ENCODE measurements at places on chromosomes 2 and 18.

DNA sequence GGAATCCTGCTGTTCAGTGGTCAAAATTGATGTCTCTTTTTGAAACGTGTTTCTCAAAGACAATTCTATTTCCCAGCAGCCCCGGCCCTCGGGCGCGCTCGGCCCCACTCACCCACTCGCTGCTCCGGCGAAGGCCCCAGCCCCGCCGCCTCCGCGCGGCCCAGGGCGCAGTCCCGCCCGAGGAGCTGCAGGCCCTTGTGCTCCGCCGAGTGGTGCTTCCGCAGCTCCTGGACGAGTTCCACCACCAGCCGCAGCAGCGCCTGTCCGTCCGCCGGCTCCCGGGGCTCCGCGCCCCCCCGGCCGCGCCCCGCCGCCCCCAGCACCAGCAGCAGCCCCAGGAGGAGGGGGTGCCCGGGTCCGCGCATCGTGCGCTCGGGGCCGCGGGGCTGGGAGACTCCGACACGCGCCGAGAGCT lies 413 bp downstream of the ALKAL2 start:
- DNase-seq = no peak

GRCh38 chr2:199870581-199870980 lies 19.6 kb upstream of the FTCDNL1 start:
- no peak for DNase-seq

DNA sequence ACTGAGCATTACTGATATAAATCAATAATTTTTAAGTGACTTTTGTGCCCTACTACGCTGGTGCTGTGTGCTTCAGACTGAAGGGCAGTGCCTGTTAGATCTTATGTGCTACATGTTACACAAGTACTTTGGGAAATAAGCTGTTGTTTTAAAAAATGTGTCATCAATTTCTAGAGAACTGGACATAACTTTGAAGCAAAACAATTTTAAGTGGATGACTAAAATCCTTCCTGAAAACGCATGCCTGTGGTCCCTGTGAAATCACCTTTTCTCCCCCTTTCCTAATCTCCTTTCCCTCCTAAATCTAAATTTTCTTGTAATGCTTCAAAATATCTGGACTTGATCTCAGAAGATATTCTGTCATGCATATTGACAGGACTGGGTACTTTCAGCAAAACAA lies 7.1 kb upstream of the IL1RL1 start:
- DNase-seq = no peak

GRCh38 chr18:49021433-49022129 lies 70.8 kb upstream of the SMAD7 start:
- DNase-seq = no peak

DNA sequence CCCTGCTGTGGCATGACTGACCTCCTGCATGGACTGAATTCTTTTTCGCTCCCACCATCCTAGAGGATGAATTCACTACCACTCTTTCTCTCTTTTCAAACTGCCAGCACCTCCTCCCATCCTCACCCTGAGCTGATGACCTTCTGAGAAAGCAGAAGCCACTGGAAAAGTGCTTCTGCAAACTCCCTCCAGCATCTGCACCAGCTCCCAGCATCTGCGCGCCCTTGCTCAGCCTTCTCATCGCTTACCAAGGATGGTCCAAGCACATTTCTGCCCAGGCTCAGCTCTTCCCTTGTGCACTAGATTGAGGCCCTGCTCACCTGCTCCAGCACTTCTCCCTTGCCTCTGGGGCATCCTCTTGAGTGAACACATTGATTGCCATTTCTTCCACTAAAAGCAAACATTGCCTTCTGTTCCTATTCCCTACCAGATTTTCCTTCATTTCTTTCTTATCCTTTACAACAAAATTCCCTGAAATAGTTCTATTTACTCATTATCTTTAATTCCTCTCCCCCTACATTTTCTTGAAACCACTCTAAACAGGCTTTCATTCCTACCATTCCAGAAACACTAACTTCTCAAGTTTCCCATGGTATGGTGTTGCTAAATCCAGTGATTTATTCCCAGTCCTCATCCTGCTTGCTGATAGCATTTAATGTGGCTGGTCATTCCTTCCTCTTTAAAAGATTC lies 42.7 kb upstream of the IL1RL1 start:
- no peak for DNase-seq

- DNase-seq = no peak
Observed at GRCh38 chr18:21525916-21526315, 74.6 kb downstream of the ESCO1 start.

DNA sequence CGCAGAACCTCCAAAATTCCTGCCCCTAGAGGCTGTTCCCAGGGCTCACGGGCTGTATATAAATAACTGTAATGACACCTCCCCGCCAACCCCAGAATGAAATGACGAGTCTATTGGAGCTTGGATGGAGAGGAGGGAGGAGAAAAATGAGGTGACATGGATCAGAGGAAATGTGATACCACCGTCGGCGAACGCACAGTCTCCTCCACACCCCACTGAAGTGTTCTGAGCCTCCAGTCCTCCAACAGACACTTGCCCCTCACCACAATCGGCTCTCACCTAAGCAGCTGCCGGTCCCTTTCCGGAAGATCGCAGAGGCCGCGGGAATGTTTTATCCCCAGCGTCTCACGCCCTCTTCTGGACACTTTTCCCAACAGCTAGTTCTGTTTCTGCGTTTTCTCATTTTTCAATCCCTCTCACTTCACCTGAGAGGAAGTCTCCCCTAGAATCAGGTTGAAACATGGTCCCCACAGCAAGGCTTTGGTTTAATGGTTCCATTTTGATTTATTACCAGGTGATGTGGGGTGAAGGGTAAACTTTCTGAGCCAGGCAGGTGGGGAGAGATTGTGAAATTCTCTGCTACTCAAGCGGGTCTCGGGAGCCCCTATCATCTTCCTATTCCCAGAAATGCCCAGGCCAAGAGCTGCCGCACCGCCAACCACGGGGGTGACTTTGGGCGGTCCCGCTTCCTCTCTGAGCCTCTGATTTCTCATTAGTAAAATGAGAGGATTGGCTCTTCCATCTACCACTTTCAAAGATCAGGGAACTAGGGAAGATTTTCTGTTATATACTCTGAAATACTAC lies 9.1 kb upstream of the MYO5B start:
- DNase-seq = peak; percentile 29

GRCh38 chr2:6167592-6168138 lies 475.5 kb downstream of the SOX11 start:
- DNase-seq = no peak

- DNase-seq = no peak
Observed at GRCh38 chr18:28002841-28003240, 174.1 kb downstream of the CDH2 start.

DNA sequence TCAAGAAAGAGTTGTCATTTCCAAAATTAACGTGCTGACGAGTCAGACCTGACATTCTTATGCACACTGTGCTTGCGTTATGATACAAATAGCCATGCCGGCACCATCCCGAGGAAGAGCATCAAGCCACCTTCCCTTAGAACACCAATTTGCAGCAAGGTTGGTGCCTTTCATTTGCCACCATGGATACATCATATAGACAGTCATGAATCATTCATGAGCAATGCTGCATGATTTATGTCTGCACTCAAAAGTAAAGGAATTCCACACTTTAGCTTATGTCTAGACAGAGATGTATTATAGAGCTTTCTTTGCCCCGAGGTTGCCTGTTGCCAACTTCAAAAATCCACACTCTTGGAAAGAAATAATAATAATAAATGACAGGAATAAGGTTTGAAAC lies 166.9 kb downstream of the VWC2L start:
- no peak for DNase-seq

GRCh38 chr2:106129150-106129549 lies 65.0 kb downstream of the UXS1 start:
- DNase-seq = no peak

DNA sequence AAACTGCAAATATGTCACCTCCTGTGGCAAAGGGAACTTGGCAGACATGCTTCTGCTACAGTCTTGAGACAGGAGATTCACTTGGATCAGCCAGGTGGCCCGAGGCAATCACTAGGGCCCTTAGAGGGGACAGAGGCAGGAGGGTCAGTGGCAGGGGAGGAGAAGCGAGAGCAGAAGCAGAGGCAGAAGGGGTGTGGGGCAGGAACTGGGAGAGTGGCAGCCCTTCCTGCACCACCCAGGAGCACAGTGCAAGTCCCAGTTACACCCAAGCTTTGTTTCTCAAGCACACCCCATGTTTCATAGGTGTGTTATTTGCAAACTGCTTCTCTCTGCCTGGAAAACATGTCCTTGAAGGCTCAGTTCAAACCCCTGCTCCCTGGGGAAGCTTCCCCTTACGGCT lies 309.7 kb upstream of the MYT1L start:
- no peak for DNase-seq

DNA sequence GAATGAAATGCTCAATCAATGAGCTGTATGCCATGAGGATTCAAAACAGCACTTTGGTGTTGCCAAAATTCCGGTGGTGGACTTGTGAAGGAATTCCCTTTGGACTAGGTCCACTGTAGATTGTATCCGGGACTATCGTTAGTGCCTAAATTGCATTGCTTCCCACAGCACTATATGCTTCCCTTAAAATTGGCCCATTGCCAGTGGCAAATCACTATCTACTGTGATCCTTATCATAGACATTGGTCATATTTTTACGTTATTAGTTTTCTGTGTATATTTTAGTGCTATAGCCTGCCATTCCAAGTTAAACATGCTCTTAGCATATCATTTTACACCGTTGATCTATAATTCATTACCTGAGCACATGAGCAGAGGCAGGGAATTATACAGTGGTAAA lies 1.7 kb downstream of the PJVK start:
- DNase-seq = no peak

GRCh38 chr2:240131296-240131695 lies 4.8 kb downstream of the COPS9 start:
- DNase-seq = no peak

DNA sequence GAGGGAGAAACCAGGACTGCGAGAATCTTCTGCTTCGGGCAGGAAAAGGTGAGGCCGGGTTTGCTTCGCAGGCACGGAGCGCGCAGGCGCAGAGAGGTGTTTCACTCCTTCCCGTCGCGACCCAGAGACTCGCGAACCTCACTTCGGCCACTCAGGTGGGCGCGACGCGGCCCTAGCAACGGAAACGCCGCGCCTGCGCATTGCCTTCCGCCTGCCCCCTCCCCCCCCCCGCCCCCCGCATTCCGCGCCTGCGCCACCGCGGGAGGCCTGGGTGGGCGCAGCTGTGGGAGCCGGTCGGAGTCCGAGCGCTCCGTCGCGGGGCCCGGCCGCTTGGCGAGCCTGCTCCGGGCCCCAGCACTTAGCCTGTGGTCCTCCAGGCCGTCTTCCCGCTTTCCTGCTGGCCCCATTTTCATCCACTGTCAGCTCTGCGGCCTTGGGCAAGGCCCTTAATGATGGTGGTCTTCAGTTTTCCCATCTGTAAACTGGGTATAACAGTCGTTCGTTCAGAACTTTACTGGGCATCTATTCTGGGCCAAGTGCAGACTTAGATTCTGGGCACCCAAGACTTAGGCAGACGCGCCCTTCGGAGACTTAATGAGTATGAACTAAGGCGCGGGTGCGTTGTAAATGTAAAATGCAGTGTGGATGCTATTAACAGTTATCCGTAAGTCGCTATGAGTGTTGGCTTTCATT lies 62.1 kb upstream of the ACKR3 start:
- peak; percentile 52 for DNase-seq

- DNase-seq = peak; percentile 67
Observed at GRCh38 chr2:203453858-203454451, 81.1 kb downstream of the RAPH1 start.
